ENCODE measurements at places on chromosomes 2 and 18. TPM values are rescaled to one million over a fixed set of nuclear protein-coding genes. Genes with fewer than 3 reads are reported as not detected.

DNA sequence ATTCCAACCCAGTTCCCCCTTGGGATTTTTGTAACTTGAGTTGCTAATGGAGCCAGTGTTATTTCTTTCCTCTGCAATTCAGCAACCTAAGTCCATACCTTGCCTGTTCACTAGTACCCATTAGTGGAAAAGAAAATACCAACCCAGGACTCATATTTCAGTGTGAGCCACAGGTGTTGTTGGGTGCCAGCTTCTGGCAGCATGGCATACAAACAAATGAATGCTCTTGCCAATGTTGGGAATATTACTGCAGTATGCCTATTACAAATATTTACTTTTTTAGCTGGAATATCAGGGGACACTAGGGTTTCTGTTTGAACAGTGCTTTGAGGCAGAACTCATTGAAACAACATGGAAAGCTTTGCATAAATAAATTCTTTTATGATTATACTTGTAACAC lies 130.2 kb downstream of the NCKAP5 start:
- DNase-seq, result no peak
- H3K27ac ChIP-seq, result no peak overlapping the region
- H3K4me1 ChIP-seq, result peaks cover 9% of the 10 kb centered on the region
- no peaks in the 10 kb centered on the region for H3K27me3 ChIP-seq
- H3K36me3 ChIP-seq, result no peaks in the 10 kb centered on the region

DNA sequence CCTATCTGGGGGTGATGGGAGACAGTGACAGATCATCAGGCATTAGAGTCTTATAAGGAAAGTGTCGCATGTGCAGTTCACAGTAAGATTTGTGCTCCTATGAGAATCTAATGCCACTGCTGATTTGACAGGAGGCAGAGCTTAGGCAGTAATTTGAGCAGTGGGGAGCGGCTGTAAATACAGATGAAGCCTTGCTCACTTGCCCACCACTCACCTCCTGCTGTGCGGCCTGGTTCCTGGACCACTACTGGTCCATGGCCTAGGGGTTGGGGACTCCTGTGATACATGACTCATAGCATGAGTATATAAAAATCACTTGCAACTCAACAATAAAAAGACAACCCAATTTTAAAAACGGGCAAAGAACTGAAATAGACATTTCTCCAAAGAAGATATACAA lies 71.1 kb upstream of the ACAA2 start:
- no peak overlapping the region for H3K4me3 ChIP-seq
- no peaks in the 10 kb centered on the region for H3K4me1 ChIP-seq
- no peak for DNase-seq
- no peak overlapping the region for H3K27ac ChIP-seq
- peaks cover 2% of the 10 kb centered on the region for H3K36me3 ChIP-seq
- no peaks in the 10 kb centered on the region for H3K27me3 ChIP-seq

GRCh38 chr2:18402831-18403230 lies 157.6 kb downstream of the RDH14 start:
- no peak for DNase-seq
- H3K4me3 ChIP-seq, result no peak overlapping the region
- no peak overlapping the region for H3K27ac ChIP-seq
- H3K36me3 ChIP-seq, result no peaks in the 10 kb centered on the region

GRCh38 chr2:50529600-50530218 lies 502.2 kb downstream of the NRXN1 start:
- H3K27me3 ChIP-seq, result no peaks in the 10 kb centered on the region
- H3K4me1 ChIP-seq, result peaks cover 2% of the 10 kb centered on the region
- no peak overlapping the region for H3K4me3 ChIP-seq

- no peak for DNase-seq
- no peak overlapping the region for H3K4me3 ChIP-seq
- H3K27ac ChIP-seq, result no peak overlapping the region
- H3K4me1 ChIP-seq, result no peaks in the 10 kb centered on the region
These were observed 157.8 kb upstream of the HDAC4 start for GRCh38 chr2:239558661-239559060.

- H3K4me3 ChIP-seq, result no peak overlapping the region
- H3K27ac ChIP-seq, result no peak overlapping the region
- DNase-seq, result peak; percentile 16
- no peaks in the 10 kb centered on the region for H3K4me1 ChIP-seq
These were observed 48.9 kb upstream of the ATG16L1 start for GRCh38 chr2:233202531-233202944.

DNA sequence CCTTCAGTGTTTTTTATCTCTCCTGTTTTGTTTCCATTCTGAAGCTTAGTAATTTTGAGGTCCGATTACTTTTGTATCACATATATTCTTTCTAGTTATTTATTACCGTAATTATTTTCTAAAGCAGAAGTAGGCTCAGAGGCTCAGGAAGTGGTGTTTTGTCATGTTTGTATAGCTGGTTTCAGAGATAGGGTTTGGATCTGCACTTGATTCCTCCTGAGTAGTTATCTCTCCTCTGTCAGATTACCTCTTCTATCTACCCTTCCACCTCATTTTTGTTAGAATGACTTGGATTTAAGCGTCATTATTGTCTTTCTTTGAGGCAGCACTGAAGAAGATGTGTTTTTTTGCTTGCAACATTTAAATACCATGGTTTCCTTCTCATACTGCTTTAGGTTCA lies 95.4 kb downstream of the MTA3 start:
- no peak overlapping the region for H3K4me3 ChIP-seq
- peaks cover 20% of the 10 kb centered on the region for H3K4me1 ChIP-seq
- no peaks in the 10 kb centered on the region for H3K36me3 ChIP-seq
- H3K27me3 ChIP-seq, result no peaks in the 10 kb centered on the region
- DNase-seq, result no peak
- no peak overlapping the region for H3K27ac ChIP-seq

DNA sequence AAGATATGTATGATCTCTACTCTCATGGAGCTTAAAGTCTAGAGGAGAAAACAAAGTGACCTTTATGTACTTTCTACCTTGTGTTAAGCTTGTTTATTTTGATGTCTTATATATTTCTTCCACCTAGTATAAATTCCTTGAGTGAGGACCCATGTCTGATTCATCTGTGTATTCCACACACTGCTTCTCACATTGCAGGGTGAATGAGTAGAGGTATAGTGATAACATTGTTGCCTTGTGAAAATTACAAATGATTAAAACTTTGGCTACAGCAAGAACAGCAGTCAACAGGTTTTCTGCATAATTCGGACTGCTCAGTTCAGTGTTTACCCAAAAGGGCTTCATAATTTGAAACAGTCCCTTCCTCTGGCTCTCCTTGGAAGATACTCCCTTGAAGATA lies 36.3 kb downstream of the AOX1 start:
- no peak overlapping the region for H3K4me3 ChIP-seq
- peaks cover 10% of the 10 kb centered on the region for H3K36me3 ChIP-seq
- H3K4me1 ChIP-seq, result peaks cover 23% of the 10 kb centered on the region
- no peaks in the 10 kb centered on the region for H3K27me3 ChIP-seq
- DNase-seq, result no peak

DNA sequence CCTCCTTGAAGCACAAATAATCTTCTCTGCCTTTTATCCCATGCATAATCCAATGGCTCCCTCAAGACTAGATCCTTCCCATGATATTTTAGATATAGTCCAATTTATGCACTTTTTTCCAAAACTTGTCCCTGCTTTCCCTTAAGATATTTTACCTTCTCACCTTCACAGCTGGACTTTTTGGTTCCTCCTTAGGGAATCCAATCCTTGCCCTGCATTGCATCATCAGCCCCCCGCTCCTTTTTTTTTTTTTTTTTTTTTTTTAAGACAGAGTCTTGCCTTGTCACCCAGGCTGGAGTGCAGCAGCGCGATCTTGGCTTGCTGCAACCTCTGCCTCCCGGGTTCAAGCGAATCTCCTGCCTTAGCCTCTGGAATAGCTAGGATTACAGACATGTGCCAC lies 250.6 kb downstream of the DOK6 start:
- no peaks in the 10 kb centered on the region for H3K36me3 ChIP-seq
- H3K27ac ChIP-seq, result no peak overlapping the region
- no peaks in the 10 kb centered on the region for H3K4me1 ChIP-seq
- no peak overlapping the region for H3K4me3 ChIP-seq
- H3K27me3 ChIP-seq, result peaks cover 5% of the 10 kb centered on the region

GRCh38 chr2:159518321-159519005 lies 97.9 kb downstream of the BAZ2B start:
- no peak overlapping the region for H3K27ac ChIP-seq
- peaks cover 21% of the 10 kb centered on the region for H3K4me1 ChIP-seq
- no peaks in the 10 kb centered on the region for H3K36me3 ChIP-seq
- H3K27me3 ChIP-seq, result no peaks in the 10 kb centered on the region
- no peak overlapping the region for H3K4me3 ChIP-seq

GRCh38 chr18:49722477-49722876 lies 90.9 kb downstream of the ACAA2 start:
- H3K27me3 ChIP-seq, result no peaks in the 10 kb centered on the region
- H3K27ac ChIP-seq, result no peak overlapping the region
- H3K4me1 ChIP-seq, result no peaks in the 10 kb centered on the region
- no peak overlapping the region for H3K4me3 ChIP-seq
- H3K36me3 ChIP-seq, result no peaks in the 10 kb centered on the region

DNA sequence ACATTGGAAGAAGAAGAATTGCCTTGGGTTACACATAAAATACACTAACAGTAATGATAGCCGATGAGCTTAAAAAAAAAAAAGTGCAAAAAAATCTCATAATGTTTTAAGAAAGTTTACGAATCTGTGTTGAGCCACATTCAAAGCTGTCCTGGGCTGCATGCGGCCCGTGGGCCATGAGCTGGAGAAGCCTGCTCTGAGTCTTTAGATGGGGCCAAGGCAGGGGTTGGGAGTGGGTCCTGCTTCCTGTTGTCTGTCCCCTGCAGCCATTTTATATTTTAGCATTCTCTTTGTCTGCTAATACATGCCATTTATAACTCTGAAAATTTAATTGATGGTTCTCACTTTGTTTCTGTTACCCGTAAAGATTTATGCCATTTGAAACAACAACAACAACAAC lies 93.2 kb downstream of the EPC2 start:
- no peak overlapping the region for H3K4me3 ChIP-seq
- H3K4me1 ChIP-seq, result no peaks in the 10 kb centered on the region
- H3K27ac ChIP-seq, result no peak overlapping the region
- H3K27me3 ChIP-seq, result no peaks in the 10 kb centered on the region

- H3K4me1 ChIP-seq, result no peaks in the 10 kb centered on the region
- H3K27ac ChIP-seq, result no peak overlapping the region
- H3K4me3 ChIP-seq, result no peak overlapping the region
- H3K36me3 ChIP-seq, result no peaks in the 10 kb centered on the region
- H3K27me3 ChIP-seq, result no peaks in the 10 kb centered on the region
These were observed 111.3 kb upstream of the SLC14A2 start for GRCh38 chr18:45503990-45504389.

Gene SNORC
- total RNA-seq, result 1.8 TPM

Gene ADD2
- total RNA-seq, result 2.3 TPM

Gene CELF4
- 3.3 TPM for total RNA-seq

Gene EFR3B
- 0.52 TPM for total RNA-seq

Gene LRATD1
- 5.7 TPM for total RNA-seq

Gene HOXD13
- not detected for total RNA-seq

Gene AQP12B
- total RNA-seq, result 392 TPM

Gene ALPG
- total RNA-seq, result not detected
